Activated naive CD4-positive, alpha-beta T cell treated with anti-CD3 and anti-CD28 coated beads, Interleukin-2, amount 10 ng/mL, durations not matched to agents 7 days and 5 days (primary cell): ENCODE measurements at places on chromosomes 16 and 17.

DNA sequence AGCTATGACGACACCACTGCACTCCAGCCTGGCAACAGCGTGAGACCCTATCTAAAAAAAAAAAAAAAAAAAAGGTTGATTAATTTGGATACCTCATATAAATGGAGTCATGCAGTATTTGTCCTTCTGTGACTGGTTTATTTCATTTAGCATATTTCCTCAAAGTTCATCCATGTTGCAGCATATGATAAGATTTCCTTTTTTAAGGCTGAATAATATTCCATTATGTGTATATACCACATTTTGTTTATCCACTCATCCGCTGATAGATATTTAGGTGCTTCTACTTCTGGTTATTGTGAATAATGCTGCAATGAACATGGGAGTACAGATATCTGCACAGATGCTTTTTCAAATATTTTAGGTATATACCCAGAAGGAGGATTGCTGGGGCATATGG, 43.3 kb upstream of the TMC5 start:
- H3K27me3 ChIP-seq = no peaks in the 10 kb centered on the region
- no peak overlapping the region for H3K4me3 ChIP-seq
- H3K36me3 ChIP-seq = no peaks in the 10 kb centered on the region
- DNase-seq = no peak

DNA sequence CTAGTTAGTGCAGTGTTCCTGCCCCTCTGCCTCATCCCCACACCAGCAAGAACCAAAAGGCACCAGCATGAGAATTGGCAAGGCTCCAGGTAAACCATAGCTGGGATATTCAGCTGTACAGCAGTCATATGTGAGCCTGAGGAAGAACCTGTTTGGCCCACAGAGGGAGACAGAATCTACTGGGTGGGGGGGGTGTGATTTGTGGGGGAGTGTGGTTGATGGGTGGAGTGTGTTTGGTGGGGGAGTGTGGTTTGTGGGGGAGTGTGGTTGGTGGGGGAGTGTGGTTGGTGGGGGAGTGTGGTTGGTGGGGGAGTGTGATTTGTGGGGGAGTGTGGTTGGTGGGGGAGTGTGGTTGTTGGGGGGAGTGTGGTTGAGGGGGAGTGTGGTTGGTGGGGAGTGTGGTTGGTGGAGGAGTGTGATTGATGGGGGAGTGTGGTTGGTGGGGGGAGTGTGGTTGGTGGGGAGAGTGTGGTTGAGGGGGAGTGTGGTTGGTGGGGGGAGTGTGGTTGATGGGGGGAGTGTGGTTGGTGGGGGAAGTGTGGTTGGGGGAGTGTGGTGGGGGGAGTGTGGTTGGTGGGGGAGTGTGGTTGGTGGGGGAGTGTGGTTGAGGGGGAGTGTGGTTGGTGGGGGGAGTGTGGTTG, 19.5 kb downstream of the MINK1 start:
- peaks cover 34% of the 10 kb centered on the region for H3K36me3 ChIP-seq
- peaks cover 18% of the 10 kb centered on the region for H3K4me1 ChIP-seq

DNA sequence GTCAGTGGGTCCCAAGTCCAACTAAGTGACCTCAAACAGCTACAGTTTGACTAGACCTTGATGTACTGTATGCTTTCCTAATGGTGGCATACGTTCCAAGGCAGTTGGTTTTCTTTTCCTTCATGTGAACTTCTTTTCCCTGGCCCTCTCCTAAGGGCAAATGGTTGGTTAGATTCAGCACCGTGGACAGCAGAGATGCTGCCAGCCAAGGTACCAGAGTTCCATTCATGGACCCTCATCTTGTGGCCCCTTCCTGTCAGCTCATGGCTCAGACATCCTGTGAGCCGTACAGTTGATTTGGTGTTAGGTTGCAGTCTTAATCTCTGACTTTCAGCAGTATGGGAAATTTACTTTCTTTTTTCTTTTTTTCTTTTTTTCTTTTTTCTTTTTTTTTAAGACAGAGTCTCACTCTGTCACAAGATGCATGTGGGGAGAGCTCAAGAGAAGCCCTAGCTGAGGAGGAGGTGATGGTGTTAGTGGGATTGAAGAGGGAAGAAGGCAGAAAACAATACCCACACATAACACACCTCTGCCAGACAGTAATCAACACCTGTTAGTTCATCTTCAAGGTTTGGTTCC, 122.4 kb downstream of the USP31 start:
- no peak overlapping the region for H3K4me3 ChIP-seq
- no peak overlapping the region for H3K27ac ChIP-seq
- H3K27me3 ChIP-seq = peaks cover 14% of the 10 kb centered on the region
- no peaks in the 10 kb centered on the region for H3K4me1 ChIP-seq
- peak; percentile 34 for DNase-seq

DNA sequence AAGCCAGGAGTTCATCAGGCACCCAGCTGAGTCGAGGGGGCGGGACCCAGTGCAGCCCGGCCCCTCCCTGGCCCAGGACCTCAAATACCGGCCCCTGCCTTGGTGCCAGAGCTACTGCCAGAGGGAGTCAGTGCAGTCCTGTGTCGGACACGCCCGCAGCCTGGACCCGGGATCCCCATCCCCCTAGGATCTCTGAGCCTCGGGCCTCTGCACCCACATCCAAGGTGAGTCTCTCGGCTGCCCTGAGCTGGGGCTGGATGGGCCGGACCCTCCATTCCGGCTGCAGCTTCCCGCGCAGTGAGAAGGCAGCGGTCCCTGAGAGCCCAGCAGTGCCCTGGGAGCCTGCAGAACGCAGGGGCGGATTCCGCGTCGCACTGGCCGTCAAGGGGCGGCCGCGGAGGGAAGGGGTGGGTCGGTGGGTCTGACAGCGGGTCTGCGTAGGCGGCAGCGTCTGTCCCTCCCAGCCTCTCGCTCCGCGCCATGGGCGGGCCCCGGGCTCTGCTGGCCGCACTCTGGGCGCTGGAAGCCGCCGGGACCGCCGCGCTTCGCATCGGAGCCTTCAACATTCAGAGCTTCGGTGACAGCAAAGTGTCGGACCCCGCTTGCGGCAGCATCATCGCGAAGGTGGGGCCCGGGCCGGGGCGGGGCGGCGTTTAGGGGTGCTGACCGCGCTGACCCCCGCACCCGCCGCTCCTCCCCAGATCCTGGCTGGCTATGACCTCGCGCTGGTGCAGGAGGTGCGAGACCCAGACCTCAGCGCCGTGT, at the start of gene DNASE1L2:
Gene DNASE1L2, plus strand, starts transcription at position 108 of the 765 bp plus-strand sequence. Its CDS starts 373 bp downstream, at position 481.
- no peak for DNase-seq
- H3K27ac ChIP-seq = no peak within 1 kb of the TSS
- H3K4me3 ChIP-seq = no peak within 1 kb of the TSS
- H3K36me3 ChIP-seq = peaks cover 8% of the 10 kb centered on the region

GRCh38 chr17:3672571-3672970, 4.0 kb downstream of the EMC6 start:
- no peaks in the 10 kb centered on the region for H3K27me3 ChIP-seq
- no peak overlapping the region for H3K4me3 ChIP-seq
- no peak overlapping the region for H3K27ac ChIP-seq

DNA sequence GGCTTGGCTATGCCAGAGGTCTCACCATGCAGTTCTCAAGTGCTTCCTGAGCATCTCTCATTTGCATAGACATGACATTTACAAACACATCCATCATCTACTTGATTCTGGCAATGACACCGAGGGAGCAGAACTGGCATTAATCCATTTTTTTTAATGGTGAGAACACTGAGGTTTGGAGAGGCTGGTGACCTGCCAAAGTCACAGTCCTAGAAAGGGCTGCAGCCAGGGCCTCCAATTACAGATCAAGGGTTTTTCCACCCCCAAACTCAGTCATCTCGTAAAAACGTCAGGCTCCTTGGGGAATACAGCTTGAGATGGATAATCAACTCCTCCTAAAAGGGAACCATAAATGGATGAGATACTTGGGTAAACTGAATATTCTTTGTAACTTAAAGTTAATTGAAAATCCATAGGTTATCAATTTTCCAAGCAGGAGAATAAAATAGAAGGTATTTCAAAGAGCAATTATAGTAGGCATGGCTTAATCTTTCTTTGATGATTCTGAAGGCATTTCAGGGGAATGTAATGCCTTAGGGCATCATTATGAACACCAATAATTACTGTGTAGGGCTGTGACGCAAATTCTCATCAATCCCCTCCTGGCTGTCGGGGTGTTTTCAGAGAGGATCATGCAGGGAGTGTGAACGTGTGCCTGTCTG, 9.4 kb upstream of the MEOX1 start:
- peaks cover 42% of the 10 kb centered on the region for H3K4me1 ChIP-seq
- no peaks in the 10 kb centered on the region for H3K36me3 ChIP-seq
- no peak for DNase-seq
- no peak overlapping the region for H3K27ac ChIP-seq
- H3K27me3 ChIP-seq = peaks cover 21% of the 10 kb centered on the region

DNA sequence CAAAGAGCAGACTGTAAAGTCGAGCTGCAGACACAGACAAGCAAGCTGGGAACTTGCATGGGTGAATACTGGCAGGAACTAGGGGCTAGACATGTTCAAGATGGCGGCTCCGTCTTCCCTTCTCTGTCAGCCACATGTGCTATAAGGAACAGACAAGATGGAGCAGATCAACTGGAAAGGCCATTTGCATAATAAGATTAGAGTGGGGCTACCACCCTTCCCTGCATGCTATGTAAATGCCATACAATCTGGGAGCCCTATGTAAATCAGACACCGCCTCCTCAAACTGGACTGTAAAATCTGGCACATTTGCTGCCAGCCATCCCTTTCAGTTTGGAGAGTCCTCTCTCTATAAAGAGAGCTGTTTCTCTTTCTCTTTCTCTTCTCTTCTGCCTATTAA, 640.1 kb upstream of the CDH8 start:
- no peaks in the 10 kb centered on the region for H3K36me3 ChIP-seq
- no peak overlapping the region for H3K27ac ChIP-seq
- DNase-seq = no peak
- H3K4me1 ChIP-seq = no peaks in the 10 kb centered on the region
- H3K4me3 ChIP-seq = no peak overlapping the region
- H3K27me3 ChIP-seq = no peaks in the 10 kb centered on the region

- peak; percentile 43 for DNase-seq
- no peaks in the 10 kb centered on the region for H3K27me3 ChIP-seq
- peak overlapping the region; percentile 29 for H3K4me3 ChIP-seq
- H3K36me3 ChIP-seq = peaks cover 2% of the 10 kb centered on the region
- peak overlapping the region; percentile 46 for H3K27ac ChIP-seq
Observed at GRCh38 chr16:87463722-87464690, 28.8 kb downstream of the ZCCHC14 start.

DNA sequence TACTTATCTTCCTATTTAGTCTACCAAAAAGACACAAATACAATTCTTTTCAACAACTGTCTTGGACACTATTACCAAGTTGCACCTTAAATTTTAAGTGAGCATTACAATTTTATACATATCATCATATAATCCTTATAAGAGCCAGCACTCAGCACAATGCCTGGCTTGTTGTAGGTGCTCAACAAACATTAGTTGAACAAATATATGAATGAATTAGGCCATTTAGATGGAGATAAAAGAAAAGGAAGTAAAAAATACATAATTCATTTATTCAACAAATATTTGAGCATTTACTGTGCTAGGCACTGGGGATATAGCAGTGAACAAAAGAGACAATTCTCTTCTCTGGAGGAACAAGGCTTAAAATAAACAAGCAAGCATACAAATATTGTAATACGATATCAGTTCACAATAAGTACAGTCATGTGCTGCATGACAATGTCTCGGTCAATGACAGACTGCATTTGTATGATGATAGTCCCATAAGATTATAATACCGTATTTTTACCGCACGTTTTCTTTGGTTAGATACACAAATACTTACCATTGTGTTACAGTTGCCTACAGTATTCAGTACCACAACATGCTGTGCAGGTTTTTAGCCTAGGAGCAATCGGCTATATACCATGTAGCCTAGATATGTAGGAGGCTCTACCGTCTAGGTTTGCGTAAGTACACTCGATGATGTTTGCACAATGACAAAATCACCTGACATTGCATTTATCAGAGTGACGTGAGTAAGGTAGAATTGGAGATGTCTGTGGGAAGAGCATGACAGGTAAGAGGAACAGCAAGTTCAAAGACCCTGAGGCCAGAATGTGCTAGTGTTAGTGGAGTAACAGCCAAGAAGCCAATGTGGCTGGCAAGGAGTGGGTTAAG, 86.4 kb upstream of the HS3ST2 start:
- no peaks in the 10 kb centered on the region for H3K36me3 ChIP-seq
- no peaks in the 10 kb centered on the region for H3K27me3 ChIP-seq
- H3K27ac ChIP-seq = no peak overlapping the region
- H3K4me3 ChIP-seq = no peak overlapping the region
- H3K4me1 ChIP-seq = no peaks in the 10 kb centered on the region

- DNase-seq = no peak
- H3K36me3 ChIP-seq = no peaks in the 10 kb centered on the region
- no peak overlapping the region for H3K27ac ChIP-seq
- H3K4me1 ChIP-seq = no peaks in the 10 kb centered on the region
Observed at GRCh38 chr17:29070781-29071180, 27.8 kb downstream of the PIPOX start.

DNA sequence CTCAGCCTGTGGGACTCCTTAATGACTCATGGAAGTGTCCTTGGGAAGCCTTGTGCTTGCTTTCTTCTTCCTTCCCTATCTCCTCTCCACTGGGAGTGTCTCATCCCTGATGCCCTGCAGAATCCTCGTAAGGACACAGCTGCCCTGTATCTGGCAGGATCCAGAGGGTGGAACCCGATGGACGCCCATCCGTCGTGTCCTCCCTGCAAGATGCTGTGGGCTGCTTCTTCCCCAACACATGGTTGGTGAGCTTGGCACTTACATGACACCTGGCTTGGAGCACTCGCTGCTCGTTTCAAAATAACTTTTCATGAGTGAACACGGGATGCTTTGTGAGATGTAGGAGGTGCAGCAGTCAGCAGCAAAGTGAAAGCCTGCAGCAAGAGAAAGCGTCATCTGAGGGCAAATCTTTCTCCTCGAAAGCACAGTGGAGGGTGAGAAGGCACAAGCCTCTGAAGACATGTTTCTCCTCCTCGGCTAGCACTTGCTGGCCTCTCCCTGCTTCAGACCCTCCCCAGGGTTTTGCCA, 3.3 kb downstream of the CCL15 start:
- H3K27ac ChIP-seq = no peak overlapping the region
- peaks cover 26% of the 10 kb centered on the region for H3K27me3 ChIP-seq
- no peaks in the 10 kb centered on the region for H3K36me3 ChIP-seq
- H3K4me1 ChIP-seq = no peaks in the 10 kb centered on the region

GRCh38 chr16:24516900-24517669, 22.3 kb upstream of the RBBP6 start:
- peaks cover 12% of the 10 kb centered on the region for H3K4me1 ChIP-seq
- H3K27me3 ChIP-seq = peaks cover 23% of the 10 kb centered on the region
- no peak overlapping the region for H3K27ac ChIP-seq
- H3K4me3 ChIP-seq = no peak overlapping the region
- DNase-seq = peak; percentile 86

DNA sequence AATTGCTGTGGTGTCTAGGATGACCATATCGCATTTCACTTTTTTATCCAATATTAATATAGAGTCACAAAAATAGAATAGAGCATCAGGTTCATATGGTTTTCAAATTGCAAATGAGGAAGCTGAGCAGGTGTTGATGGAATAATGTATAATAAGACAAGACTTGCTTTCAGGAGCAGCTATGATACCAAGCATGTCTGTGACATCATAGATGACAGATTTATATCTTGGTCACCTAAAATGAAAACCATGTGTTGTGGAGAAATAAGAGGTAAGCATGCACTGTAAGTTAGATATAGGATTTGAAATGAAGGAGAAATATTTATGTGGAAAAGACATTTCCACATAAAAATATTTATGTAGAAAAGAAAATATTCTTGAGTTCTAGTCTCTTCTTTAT, 8.6 kb downstream of the MEIOC start:
- H3K4me3 ChIP-seq = no peak overlapping the region
- no peak for DNase-seq
- peaks cover 19% of the 10 kb centered on the region for H3K27me3 ChIP-seq
- no peaks in the 10 kb centered on the region for H3K4me1 ChIP-seq
- H3K27ac ChIP-seq = no peak overlapping the region
- no peaks in the 10 kb centered on the region for H3K36me3 ChIP-seq

- H3K36me3 ChIP-seq = no peaks in the 10 kb centered on the region
- H3K27me3 ChIP-seq = no peaks in the 10 kb centered on the region
- H3K4me3 ChIP-seq = no peak overlapping the region
- DNase-seq = no peak
- no peaks in the 10 kb centered on the region for H3K4me1 ChIP-seq
Observed at GRCh38 chr16:51405361-51405760, 254.3 kb upstream of the SALL1 start.
